ENCODE measurements at places on chromosomes 5 and 9.

- no peak for DNase-seq
Observed at GRCh38 chr9:123341816-123342215, 14.2 kb upstream of the CRB2 start.

- DNase-seq = no peak
Observed at GRCh38 chr5:160961761-160962160, 109.8 kb upstream of the ATP10B start.

DNA sequence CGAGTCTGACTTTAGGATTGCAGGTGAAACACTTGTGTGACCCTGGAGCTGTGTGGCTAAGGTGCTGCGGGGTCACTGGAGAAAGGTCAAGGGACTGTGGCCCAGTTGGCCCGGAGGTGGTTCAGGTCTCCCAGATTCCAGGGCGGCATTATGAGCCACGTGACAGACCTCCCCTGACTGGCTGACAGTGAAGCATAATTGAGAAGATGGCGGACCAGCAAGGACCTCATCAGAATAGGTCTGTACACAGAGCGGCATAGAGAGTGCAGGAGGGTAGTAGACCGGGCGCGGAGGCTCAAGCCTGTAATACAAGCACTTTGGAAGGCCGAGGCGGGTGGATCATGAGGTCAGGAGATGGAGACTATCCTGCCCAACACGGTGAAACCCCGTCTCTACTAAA lies 815 bp upstream of the ODF2 start:
- no peak for DNase-seq

- DNase-seq = no peak
Observed at GRCh38 chr9:84397822-84398221, 57.3 kb upstream of the SLC28A3 start.

All from midbrain (tissue), 1 donor.